IMR-90 (cell line): ENCODE measurements at places on chromosomes 3 and 15.

DNA sequence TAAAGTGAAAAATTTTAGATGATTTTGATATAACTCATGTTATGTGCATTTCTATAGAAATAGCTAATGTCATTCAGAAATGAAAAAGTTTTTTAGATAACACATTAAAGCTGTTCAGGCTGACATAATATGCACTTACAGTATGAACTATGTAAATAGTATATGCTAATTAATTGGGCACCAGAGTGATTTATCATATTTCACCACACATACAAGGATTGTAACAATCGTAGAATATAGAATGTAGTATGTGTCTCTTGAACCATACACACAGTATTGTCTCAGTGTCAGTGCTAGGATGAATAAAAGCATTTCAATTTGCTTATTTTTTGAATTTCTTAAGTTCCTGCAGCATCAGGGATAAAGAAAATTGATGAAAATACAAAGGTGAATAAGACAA is 710.0 kb downstream of the OTOL1 start:
- no peak for DNase-seq

DNA sequence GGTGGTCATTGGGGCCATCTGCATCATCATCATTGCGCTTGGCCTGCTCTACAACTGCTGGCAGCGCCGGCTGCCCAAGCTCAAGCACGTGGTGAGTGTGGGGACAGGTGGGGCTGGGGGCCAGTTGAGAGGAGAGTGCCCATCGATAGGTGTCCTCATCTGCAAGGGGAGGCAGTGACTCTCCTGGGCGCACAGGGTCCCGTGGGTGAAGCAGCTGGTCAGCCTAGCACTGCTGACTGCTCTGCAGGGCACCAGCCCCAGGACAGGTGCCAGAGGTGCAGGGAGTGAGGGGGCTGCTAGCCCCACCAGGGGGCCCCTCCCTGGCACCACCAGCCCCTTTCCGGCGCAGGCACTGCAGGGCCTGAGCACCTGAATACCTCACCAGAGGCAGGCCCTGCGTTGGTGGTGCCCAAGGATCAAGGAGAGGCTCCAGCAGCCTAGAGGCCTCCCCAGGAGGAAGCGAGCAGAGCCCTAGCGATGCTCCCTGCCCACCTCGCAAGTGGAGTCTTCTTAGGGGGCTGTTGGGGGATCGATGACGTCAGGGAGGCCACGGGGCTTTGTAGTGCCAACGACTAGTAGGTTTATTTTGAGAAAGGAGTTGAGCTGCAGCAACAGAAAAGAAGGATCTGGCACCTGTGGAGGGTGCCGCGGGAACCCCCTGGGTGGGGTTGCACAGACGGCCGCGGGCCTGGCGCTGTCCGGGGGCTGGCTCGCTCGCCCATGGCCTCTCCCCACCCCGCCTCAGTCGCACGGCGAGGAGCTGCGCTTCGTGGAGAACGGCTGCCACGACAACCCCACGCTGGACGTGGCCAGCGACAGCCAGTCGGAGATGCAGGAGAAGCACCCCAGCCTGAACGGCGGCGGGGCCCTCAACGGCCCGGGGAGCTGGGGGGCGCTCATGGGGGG is 976 bp upstream of the ABTB1 start:
- DNase-seq = no peak

DNA sequence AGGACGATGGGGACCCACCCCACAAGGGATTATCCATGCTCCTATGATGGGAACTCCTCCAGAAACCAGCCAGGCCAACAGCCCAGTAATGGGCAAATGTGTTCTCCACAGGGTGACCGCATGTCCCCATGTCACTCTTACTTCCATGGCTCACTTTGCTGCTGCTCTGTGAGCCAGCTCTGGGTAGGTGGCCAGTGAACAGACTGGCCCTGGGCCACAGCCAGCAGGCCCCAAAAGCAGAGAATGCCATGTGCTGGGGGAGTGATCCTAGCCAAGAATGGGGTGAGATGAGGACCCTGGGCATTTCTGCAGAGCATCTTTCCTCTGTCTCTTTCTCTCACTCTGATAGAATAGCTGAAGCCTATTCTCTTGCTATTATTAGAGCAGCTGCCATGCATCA is 391.4 kb downstream of the LRTM1 start:
- DNase-seq = no peak

- DNase-seq = no peak
These were observed 40.4 kb upstream of the SMAD3 start for GRCh38 chr15:67024998-67025368.

- DNase-seq = peak; percentile 92
These were observed 315.1 kb downstream of the ZNF385D start for GRCh38 chr3:21435871-21436270.

GRCh38 chr3:38130631-38131065 is 6.3 kb downstream of the ACAA1 start:
- no peak for DNase-seq

GRCh38 chr15:83039206-83039605 is 27.8 kb upstream of the C15orf40 start:
- DNase-seq = no peak

GRCh38 chr15:37586011-37586583 is 348.3 kb upstream of the TMCO5A start:
- DNase-seq = peak; percentile 62

GRCh38 chr3:12438318-12438717 is 46.0 kb upstream of the TSEN2 start:
- DNase-seq = no peak

DNA sequence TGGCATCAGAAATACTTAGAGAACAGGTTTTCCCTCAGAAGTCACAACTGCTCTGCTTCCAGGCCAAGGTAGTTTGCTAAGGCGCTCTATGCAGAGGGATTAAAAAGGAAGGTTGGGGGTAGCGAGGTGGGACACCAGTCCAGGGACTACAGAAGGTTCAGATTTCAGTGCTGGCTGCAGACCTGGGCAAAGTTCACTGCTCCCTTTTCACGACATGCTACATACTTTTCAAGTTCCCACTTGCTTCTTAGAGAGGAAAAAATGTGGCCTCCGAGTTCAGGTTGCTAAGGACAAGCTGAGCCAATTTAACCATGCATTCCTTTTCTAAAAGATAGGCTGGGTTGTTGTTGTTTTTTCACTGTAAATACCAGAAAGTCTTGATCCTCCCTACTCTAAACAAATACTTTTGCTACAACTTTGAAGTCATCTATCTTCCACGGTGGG is 158.6 kb upstream of the NR2F2 start:
- peak; percentile 19 for DNase-seq

- DNase-seq = no peak
These were observed 43.6 kb downstream of the PDIA5 start for GRCh38 chr3:123110282-123110975.

DNA sequence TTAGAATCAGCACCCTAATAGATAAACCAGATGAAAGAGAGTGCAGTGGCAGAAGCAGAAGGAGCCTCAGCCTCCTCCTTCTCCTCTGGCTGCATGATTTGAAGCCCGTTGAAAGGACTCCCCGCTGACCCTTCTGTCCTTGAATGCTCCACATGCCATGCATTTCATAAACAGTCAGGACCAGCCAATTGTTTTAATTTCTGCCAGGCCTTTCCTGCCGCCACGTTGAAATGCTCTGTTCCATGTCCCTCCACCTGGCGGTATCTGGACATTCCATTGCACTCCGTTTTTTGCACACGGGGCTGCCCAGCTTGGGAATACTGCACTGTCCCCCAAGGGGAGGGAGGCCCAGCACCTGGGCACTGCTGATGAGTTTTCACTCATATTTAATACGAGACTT is 35.2 kb upstream of the GLCE start:
- DNase-seq = no peak

GRCh38 chr3:129834580-129834979 is 58.9 kb downstream of the TMCC1 start:
- DNase-seq = no peak

DNA sequence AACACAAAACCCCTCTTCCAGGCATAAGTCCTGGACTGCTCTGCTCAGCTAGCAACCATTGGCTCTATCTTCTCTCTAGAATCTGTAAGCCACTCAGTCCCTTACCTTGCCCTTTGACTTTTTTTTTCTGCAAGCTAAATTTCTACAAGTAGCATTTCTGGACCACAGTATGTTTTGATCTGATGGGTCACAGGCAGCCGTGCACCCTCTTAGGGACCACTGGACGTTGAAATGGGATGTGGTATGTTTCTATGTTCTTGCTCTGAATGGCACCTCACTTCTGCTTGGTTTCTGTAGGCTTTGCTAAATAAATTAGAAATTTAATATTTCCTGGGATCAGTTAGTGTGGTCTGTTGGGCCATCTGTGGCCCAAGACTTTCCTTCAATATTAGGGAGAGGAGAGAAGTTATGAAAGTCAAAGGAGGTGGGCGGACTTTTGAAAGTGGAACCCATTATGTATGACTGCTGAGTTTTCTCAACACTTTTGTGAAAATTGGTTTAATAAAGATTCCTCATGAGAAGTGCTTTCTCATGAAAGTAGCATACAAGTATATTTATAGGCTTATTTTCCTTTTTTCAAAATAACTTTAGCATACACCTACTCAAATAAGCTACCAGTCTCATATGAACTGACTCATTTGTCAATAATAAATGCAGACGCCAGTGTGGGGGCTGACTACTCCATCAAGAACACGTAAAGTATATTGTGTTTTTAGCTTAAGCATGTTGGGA is 18.4 kb upstream of the TIPARP start:
- no peak for DNase-seq

- peak; percentile 84 for DNase-seq
These were observed 80.6 kb downstream of the ARIH1 start for GRCh38 chr15:72554471-72555425.

GRCh38 chr3:153043729-153044328 is 118.2 kb upstream of the RAP2B start:
- DNase-seq = peak; percentile 50

- DNase-seq = no peak
These were observed 19.0 kb upstream of the PRICKLE2 start for GRCh38 chr3:64244011-64244942.

- DNase-seq = no peak
These were observed 66.1 kb downstream of the TPRA1 start for GRCh38 chr3:127524296-127524896.

DNA sequence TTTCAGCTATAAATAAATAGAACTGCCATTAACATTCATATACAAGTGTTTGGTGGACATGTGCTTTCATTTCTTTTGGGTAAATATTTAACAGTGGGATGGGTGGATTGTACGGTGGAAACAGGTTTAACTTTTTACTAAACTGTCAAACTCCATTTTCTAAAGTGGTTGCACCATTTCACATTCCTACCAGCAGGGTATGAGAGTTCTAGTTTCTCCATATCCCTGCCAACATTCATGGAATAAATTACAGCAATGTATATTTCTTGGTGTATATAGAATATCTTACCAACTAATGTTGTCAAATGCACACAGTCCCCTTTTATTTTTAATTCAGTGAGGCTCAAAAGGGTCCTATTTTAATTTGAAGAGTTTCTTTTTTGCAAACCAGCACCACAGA is 71.3 kb upstream of the CTXND1 start:
- DNase-seq = no peak

DNA sequence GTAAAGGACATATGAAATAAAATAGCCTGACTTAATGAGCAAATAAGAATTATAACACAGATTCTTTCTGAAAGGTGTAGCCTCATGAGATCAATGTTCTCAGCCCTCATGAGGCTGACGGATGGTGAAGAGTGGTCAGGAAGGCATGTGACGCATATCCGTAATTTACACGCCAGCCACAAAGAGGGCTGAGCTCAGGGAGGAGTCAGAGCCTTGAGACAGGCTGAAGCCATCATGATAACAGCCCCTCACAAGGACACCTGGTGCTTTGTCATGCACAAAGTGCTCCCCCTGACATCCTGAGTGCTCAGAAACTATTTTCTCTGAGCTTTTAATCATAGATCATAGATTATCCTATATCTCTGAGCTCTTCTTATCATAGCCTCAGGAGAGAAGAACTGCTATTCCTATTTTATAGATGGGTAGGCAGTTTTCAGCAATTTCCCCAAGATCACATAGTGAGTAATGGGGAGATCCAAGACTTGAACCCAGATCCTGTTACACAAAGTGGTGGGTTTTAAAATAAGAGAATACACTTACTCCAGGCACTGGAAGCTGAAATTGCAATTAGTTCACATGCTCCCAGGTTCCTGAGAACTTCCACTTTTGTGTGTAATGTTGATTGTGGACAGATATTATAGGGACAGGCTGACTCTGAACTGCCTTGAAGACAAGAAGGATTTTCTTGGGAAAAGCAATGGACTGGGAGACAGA is 267.1 kb downstream of the RPLP1 start:
- DNase-seq = no peak

DNA sequence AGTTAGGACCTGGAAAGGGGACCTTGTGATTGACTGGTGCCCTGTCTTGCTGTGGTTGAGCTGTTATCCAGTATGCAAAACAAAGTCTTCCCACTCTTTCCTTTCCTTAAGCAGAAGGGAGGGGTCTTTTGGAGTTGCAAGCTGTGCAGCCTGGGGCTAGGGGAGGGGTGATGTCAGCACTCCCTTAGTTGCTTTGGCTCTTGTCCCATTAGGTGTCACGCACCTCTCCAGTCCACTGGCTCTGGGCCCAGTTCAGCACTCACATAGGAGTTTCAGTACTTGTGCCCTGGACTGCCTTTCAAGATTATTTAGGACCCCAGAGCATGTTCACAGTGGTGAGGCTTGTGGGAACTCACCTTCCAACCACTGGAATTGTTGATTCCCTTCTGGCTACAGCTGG is 238.5 kb downstream of the DOCK3 start:
- no peak for DNase-seq

DNA sequence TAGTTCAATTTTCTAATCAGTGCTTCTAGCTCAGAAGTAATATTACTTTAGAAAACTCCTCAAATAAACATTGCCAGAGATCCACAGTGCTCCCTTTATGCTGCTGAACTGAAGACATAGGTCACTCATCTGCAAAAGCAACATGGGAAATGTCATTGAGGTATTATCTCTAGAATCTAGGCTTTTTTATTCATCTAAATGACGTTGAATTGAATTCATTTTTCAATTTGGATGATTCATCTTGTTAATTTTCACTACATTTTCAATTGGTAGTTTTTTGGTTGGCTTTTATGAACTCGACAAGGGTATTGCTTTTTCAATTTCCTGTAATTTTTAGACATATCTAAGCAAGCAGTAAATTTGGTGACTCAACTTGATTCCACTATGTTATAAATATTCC is 275.4 kb downstream of the NFKBIZ start:
- DNase-seq = no peak

DNA sequence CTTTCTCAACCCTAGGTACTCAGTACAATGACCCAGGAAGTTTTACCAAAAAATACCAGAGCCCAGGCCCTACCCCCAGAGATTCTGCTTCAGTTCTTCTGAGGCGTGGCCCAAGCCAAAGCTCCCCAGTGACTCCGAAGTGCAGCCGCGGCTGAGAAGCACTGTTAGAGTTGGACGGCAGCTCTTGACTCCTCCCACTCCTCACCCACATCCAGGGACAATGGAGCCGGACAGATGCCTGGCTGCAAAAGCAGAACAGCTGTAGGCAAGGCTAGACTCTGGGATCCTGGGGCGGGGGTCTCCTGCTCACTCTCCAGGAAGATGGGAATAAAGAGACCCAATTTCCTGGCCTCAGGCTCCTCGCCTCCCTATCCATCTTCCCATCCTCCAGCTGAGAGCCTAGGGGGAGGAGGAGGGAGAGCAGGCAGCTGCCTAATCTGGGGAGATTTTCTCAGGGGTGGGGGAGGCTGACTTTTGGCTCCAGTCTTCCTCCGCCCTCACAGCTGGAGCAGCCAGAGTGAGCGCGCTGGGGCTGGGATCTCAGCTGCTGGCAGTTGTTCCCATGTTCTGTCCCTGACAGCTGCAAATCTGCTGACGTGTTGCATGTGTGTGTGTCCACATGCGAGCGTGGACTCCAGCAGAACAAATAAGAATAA is 223.8 kb downstream of the OPA1 start:
- peak; percentile 11 for DNase-seq
